ENCODE measurements at places on chromosomes 5 and 9.

GRCh38 chr5:177600508-177601018 lies 631 bp downstream of the B4GALT7 start:
- DNase-seq, result no peak

GRCh38 chr9:2215921-2216441 lies 200.8 kb downstream of the SMARCA2 start:
- no peak for DNase-seq

GRCh38 chr9:77170991-77171699 lies 6.2 kb upstream of the VPS13A start:
- no peak for DNase-seq

- no peak for DNase-seq
Measured at GRCh38 chr5:145407300-145408047, 427.7 kb downstream of the PRELID2 start.

DNA sequence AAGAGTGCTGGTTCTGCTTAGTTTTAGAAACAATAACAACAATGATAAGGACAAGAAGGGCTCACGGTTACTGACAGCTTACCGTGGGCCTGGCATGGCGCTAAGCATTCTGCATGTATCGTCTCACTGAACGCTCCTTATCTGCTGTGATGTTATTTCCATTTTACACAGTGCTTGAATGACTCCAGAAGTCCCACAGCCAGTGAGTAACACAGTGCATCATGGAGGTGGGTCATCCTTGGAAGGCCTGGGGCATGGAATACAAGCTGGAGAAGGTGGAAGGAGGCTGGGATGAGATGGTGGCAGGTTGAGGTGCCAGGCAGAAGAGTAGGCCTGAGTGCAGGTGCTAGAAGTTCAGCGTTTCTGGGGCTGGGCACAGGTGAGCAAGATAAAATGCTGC lies 36.5 kb upstream of the FAT2 start:
- no peak for DNase-seq

DNA sequence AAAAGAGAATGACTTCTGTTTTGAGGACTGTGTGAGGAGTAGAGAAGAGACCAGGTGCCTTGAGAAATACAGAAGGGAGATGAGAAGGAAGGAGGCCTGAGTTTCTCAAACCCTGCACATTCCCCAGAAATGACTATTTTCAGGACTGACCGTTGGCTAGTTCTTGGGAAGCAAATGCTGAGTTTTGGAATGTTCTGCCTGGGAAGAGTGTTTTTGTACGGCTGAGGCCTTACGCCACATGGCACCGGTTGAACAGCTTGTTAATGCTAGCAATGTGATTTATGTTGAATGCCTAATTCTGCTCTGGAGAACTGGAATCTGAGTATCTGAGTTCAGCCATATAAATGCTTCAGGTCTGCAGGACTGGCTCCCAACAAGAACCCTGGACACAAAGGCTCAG lies 152.7 kb upstream of the ADAMTS16 start:
- DNase-seq, result no peak

DNA sequence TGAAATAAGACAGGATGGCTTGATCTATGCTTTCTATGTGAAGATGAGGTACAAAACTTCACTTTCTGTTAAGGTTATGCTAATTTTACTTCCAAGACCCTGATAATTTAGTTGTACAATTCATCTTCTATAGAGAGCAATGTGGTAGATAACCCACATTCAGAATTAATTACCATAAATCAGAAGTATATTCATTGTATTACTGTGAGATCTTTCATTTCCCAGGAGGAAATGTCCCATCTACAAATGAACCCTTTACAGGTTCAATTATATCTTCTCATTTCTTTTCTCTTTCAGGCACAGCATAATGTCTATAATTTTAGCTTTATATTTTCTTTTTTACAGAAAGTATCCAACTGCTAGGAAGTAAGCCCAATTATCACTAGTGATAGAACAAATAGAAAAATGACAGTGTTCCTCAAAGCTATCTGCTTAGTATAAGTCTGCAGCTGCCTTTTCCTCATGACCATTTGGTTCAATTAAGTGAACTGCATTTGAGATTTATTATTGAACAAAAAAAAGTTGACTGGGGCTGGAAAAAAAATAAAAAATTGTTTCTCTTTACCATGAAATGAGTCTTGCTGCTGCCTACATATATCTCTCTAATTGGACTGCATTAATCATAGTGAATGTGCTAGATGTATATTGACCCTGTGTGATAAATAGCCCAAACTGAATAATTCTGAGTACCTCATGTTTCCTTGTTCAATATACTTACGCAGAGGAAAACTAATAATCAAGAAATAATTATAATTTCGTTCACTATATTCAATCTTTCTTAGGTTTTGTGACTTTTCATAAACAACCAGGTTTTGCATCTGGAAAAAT lies 1329.4 kb downstream of the PTPRD start:
- no peak for DNase-seq

- DNase-seq, result no peak
Measured at GRCh38 chr9:129318121-129319075, 140.3 kb upstream of the IER5L start.

DNA sequence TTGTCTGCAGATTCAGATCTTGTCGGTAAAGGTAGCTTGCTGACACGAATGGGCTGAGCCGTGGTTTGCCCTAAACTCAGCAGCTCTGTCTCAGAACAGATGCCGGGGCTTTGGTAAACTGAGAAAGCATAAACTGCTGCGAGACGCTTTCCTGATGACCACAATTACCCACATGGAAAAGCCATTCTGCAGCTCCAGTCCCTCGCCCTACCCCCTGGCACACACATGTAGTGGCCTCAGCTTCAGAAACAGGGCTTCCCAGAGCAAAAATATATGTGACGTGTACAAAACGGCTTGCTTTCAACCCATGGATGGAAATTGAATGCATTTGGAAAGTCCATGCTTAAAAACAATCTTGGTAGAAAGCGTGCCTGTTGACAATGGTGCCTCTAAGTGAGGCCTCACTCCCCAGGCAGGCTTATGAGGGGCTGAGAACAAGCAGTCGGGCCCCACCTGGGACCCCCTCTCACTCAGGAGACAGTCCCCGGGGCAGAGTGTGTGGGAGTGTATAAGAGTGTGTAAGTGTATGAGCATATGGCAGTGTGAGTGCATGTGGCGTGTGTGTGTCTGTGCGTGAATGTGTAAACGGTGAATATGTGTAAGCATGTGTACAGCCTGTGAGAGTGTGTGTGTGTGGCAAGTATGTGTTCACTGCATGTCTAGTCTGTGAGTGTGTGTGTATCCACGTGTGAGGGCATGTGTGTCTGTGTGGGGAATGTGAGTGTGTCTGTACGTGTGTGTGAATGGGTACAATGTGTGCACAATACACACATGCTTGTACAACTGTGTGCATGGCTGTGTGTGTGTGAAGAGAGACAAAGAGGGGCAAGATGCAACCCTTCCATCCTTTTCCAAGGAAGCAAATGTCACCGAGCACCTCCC lies 88.2 kb upstream of the SMIM23 start:
- no peak for DNase-seq

DNA sequence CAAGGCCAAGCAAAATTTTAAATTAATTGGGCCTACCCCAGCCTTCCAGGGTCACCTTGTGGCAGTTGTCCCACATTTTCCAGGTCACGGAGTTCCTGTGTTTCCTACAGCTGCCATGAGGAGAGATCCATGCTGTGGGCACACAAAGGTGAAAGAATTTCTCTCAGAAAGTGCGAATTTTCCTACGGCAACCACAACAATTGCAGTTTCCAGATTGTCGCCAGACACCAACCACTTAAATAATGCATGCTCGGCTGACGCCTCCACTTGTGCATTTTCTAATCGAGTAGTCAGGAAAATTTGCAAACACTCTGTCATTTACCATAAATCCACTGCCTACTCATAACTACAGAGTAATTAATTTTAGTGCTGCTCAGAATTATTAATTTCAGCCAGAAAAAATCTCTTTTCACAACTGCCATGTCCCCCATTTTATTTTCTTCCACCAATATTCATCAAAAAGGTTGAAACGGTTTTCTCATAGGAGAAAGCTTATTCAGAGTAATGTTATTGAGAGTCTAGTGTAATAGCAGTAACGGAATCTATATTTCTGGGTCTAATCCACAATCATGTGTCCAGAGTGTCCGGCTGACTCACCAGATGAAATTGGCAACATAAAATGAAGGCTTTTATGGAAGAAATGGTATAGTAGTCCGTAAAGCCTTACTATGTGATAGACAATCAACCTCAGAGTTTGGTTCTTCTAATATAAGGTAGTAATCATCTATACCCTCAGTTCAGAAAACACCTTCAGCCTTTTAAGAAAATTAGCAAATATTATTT lies 389.8 kb downstream of the NR2F1-AS1 start:
- no peak for DNase-seq

- DNase-seq, result peak; percentile 59
Measured at GRCh38 chr9:114273461-114273881, 49.4 kb upstream of the ORM1 start.

GRCh38 chr9:1460143-1460769 lies 410.1 kb downstream of the DMRT2 start:
- no peak for DNase-seq

DNA sequence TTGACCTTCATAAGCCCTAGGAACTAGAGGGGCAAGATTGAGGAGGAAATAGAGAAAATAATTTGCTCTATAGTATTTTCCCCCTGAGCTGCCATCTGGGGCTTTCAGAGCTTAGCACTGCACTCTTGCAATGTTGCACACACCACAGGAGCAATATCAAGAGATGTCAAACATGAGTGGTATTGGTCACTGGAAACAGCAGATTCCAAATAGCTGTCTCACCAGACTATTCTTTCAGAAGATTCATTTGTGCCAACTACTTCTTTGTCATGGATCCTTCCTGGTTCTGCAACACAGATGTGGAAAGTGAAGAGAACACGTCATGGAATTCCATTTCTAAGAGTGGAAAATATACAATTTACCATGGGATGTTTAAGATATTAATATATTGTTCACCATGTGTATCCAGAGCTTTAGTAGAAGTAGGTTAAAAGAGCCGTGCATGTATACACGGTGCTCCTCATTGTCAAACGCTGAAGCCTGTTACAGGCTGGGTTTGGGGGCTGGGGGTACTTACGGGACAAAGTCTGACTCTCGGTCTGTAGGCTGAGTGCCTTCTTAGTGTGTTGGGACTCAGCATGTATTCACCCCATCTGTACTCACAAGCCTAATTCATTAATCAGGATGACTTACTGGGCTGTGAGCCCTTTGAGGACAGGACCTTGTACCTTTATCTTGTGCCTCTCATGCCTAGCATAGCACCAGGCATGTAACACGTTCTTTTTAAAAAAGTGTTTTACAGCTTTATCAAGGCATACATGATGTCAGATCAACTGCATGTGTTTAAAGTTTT lies 31.4 kb upstream of the GDNF start:
- no peak for DNase-seq

GRCh38 chr9:105157171-105157583 lies 87.3 kb upstream of the SLC44A1 start:
- DNase-seq, result no peak

- no peak for DNase-seq
Measured at GRCh38 chr5:52947851-52948250, 41.3 kb upstream of the ITGA2 start.

- DNase-seq, result no peak
Measured at GRCh38 chr5:137938751-137939143, 49.5 kb downstream of the PKD2L2 start.

GRCh38 chr9:105690742-105691141 lies 3.6 kb upstream of the TMEM38B start:
- DNase-seq, result no peak

GRCh38 chr5:95823738-95824609 lies 1.4 kb upstream of the GLRX start:
- DNase-seq, result peak; percentile 71

GRCh38 chr5:67160985-67161384 lies 35.6 kb downstream of the CD180 start:
- no peak for DNase-seq

GRCh38 chr9:3058409-3058808 lies 214.5 kb upstream of the PUM3 start:
- DNase-seq, result no peak

GRCh38 chr5:151028717-151029116 lies 8.3 kb downstream of the GPX3 start:
- no peak for DNase-seq

- no peak for DNase-seq
Measured at GRCh38 chr9:1154739-1155138, 104.6 kb downstream of the DMRT2 start.

GRCh38 chr9:126443144-126443543 lies 116.5 kb downstream of the MVB12B start:
- DNase-seq, result peak; percentile 3

DNA sequence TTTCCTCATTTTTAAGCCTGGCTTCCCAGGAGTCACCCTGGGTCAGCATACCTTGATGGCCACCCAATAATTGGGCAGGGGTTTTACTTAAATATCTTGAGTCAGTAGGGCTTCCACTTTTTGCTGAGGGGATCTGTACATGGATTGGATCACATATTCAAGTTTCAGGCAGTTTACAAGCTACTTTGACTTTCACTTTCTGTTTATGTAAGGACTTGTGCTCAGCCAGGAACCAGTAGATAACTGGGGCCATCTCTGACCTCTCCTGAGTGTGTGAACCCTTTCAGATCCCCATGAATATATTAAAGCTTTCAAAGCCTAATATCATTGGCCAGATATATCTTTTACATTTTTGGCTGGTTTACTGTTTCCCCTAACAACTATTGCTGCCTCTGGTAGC lies 45.1 kb downstream of the SLCO6A1 start:
- DNase-seq, result no peak

DNA sequence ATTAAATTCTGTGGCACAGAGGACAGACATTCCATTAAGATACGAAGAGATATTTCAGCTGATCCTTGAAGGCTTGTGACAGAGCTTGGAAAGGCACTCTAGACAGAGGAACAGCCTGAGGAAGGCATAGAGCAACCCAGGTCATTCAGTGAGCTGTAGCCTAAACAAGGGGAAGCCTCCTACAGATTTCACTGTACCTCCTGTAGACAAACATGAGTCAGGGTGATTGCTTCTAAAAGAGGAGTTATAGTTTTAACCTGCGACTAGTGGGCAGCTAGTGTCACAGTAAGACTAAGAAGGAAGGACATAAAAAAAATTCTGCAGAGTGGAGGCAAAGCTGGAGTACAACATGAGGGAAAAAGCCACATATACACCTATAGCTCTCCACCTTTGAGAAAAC lies 43.5 kb upstream of the ANKDD1B start:
- DNase-seq, result no peak

- DNase-seq, result no peak
Measured at GRCh38 chr5:143781993-143782520, 29.9 kb upstream of the HMHB1 start.

DNA sequence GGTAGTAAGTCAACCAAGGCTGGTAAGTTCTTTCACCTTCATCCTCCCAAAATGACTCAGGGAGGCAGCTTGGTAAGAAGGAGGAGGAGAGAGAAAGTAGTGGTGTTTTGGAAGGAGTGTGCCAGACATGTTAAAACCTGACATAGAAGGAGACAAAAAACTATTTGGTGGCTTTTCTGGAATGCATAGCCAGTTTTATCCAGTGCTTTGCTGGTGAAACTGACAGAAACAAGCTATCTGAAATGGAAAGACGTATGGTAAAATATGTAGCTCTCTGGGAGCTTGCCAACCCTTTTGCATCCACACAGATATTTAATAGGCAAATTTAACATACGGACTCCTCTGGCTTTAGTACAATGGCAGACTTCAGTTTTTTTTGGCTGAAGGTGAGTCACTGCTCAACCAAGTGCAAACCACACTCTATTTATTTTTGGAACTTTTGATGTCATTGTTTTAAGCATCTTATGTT lies 45.4 kb downstream of the RAB14 start:
- no peak for DNase-seq

GRCh38 chr9:2790466-2790865 lies 53.4 kb downstream of the PUM3 start:
- no peak for DNase-seq

Data from kidney (tissue), 22 donors.